ENCODE measurements at places on chromosomes 5 and 9. TPM values are rescaled to one million over a fixed set of nuclear protein-coding genes. Genes with fewer than 3 reads are reported as not detected.

FST gene
- total RNA-seq = 3.3 TPM

SLC35D2 gene
- total RNA-seq = 30.3 TPM

FRRS1L gene
- total RNA-seq = not detected

WDR31 gene
- total RNA-seq = 0.33 TPM

CD180 gene
- 0.52 TPM for total RNA-seq

OCLN gene
- total RNA-seq = 6.0 TPM

NKD2 gene
- not detected for total RNA-seq

INSL4 gene
- not detected for total RNA-seq

IL13 gene
- not detected for total RNA-seq

BTNL8 gene
- total RNA-seq = not detected

IL9 gene
- not detected for total RNA-seq

STC2 gene
- total RNA-seq = not detected

CDHR2 gene
- 2.9 TPM for total RNA-seq

SPATA31C1 gene
- total RNA-seq = not detected

HTR4 gene
- not detected for total RNA-seq

WNT8A gene
- total RNA-seq = not detected

DOCK8 gene
- total RNA-seq = 315 TPM

PKD2L2 gene
- not detected for total RNA-seq

CCNO gene
- total RNA-seq = not detected

FANCG gene
- total RNA-seq = 27.9 TPM

GABRA6 gene
- not detected for total RNA-seq

NUTM2G gene
- not detected for total RNA-seq

TMEM232 gene
- total RNA-seq = 2.2 TPM

VCAN gene
- total RNA-seq = 0.06 TPM

TMEM171 gene
- 0.36 TPM for total RNA-seq

IRF1 gene
- 192 TPM for total RNA-seq

SPINK1 gene
- not detected for total RNA-seq

TLE1 gene
- total RNA-seq = 0.89 TPM

MSMP gene
- not detected for total RNA-seq
